Stimulated activated CD8-positive, alpha-beta memory T cell treated with anti-CD3 and anti-CD28 coated beads, Interleukin-15, amount 100 ng/mL, for 48 hours (primary cell): ENCODE measurements at places on chromosomes 3 and 15.
A peak's percentile ranks its signal among the peaks of the same experiment; 100 is the strongest.

DNA sequence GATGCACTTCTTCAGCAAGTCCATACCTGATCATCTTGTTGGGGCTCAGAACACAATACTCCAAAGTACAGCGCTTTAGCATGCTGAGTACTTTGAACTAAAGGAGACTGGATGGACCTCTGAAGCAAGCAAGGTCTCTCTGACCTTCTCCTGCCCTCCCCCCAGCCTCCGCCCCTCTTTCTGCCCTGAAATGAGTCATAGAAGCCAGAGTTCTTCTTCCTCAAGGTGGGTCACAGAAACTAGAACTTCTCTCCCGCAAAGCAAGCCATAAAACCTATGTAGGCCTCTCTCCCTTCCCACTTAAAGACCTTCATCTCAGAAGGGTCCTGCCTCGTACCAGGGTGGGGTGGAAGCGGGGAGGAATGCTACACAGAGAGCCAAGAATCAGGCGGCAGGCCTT, 230.5 kb upstream of the PROK2 start:
- no peak for DNase-seq

DNA sequence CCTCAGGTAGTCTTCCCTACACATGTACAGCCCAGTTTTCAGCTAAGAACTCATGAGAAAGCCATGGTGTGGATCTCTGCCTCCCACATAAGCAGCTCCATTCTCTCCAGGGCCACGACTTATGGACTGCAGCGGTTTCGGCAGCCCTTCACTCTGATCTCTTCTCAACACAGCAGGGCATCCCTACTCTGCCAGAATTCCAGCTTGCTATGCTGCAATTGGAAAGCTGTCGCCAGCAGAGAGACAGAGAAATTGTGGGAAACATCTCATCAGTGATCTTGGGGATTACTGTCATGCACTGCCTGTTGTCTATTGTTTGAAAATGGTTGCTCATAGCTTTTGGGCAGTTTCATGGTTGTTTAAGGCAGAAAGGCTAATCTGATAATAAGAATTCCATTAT, 11.9 kb upstream of the BLM start:
- no peak for DNase-seq

GRCh38 chr3:172397716-172398405, 50.4 kb downstream of the GHSR start:
- no peak for DNase-seq

DNA sequence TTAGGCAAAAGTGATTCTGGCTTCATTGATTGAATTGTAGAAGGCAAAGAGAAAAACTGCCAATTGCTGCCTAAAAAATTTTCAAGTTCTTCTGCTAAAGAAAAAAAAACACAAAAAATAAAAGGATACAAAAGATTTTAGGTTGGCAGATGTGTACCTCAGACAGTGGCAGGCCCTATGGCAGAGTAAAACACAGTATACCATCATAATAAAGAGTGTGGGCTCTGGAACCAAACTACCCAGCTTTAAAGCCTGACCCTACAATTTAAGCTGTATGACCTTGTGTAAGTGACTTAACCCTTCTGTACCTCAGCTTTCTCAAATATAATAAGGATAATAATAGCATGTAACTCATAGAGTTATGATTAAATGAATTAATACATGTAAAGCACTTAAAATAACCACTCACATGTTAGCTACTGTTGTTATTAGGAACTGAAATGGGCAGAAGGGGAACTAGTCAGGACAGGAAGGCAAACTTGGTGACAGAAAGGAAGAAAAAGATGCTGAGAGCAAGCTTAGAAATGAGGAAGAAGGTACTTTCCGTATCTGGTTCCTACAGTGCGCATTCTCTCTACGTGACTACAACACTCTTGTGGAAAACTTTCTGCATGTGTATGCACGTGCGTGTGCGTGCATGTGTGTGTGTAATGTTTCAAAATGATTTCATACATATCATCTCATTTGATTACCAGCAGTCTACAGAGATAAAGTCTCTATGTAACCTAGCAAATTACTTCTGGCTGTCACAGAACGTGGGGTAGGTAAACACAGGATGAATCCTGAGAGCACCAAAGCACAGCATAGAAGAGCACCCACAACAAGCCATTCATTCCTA, 13.6 kb upstream of the GATM start:
- no peak for DNase-seq

- DNase-seq, result no peak
Observed at GRCh38 chr3:138456961-138457862, 22.8 kb downstream of the ESYT3 start.

DNA sequence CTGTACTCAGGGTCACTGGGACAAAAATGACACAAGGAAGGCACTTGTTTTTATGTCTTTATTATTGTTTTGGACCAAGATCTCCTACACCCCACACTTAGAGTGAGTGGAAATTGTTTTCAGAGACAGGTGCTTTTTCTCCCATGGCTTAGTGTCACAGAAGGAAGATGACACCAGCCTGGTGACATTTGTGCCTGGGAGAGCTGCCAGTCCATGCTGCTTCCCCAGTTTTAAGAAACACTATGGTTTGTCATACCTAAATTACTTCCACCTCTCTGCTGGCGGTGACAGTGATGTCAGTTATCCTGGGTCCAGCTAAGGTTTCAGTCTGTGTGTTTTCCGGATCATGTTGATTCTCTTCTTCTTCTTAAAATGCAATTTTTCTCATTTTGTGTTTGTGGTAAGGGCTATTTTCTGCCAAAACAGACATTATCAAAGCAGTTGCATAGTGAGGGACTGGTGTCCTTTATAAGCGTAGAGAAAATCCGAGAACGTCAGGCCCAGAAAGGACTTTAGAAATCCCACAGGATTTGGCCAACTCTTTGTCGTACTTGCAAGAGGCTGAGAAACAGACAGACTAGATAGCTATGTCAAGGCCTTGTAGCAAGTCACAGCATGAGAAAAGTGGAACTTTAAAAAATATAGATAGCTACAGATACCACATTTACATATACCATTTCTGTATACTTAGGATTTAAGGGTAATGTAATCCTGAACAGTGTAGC, 149.5 kb downstream of the TP63 start:
- no peak for DNase-seq

DNA sequence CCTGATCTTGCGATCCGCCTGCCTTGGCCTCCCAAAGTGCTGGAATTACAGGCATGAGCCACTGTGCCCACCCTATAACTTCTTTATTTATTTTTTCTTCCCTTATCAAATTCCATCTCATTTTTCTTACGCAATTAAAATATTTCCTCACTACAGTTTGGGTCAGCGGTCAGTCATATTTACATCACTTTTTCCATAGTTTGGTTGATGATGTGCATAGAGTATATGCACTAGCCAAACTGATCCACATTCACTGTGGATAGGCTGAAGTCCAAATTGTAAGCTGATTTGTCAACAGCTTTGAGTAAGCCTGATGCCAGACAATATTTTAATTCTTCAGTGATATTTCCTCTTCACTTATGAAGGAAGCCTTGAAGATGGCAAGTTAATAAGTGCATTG, 256.3 kb downstream of the TIGIT start:
- no peak for DNase-seq

GRCh38 chr3:183178833-183179549, 16.5 kb upstream of the LAMP3 start:
- peak; percentile 35 for DNase-seq

DNA sequence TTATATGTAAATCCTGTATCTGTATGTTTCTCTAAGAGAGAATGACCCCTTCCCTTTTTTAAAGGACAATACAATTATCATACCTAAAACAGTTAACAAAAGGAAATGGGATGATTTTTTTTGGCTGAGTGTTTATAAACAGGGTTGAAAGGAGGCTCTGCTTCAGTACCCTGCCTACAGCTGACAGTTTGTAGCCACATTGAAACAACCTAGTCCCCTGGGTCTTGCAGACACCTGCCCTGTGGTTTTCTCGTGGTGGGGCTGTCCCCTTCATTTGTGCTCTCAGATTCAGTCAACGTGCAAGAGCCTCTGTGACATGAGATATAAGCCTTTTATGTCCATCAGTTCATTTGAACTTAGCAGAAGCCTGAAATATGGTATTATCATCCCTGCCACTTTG, 2.3 kb upstream of the HMCES start:
- DNase-seq, result no peak

GRCh38 chr3:129974833-129975704, 549 bp downstream of the TRH start:
- no peak for DNase-seq

DNA sequence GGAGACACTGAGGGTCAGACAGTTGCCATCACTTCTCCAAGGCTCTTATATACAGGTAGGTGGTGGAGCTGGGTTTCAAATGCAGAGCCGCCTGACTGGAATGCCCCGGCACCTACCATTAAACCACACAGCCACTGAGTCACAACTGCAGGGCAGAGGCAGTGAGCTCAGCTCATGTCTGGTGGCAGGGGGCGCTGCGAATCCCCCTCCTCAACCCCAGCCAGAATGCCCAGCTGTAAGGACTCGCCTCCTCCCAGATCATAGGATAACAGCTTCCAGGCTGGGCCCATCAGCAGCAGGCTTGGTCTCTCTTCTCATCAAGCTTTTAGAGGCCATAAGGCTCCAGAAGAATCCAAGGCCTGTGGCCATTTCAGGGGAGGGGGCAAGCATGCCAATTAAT, 26.4 kb downstream of the ADCY5 start:
- no peak for DNase-seq

- no peak for DNase-seq
Observed at GRCh38 chr3:184426691-184427141, 46.9 kb downstream of the CHRD start.

DNA sequence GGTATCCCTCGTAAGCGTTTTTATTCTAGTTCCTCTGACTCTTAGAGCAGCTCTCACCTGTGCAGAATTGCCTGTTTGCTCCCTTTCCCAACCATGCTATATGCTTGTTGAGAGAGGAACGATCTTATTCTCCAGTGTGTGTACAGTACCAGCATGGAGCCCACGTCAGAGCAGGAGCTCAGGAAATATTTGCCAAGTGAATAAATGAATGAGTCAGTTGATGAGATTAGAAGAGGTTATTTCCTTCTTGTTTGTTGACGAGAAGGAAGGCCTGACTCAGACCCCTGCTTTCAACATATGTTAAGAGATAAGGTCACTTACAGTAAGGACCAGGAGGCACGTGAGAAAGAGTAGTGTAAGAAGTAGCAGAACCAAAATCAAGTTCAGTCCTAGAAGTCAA, 106.3 kb upstream of the ABHD17C start:
- DNase-seq, result no peak

- no peak for DNase-seq
Observed at GRCh38 chr3:30644615-30645014, 38.2 kb downstream of the TGFBR2 start.

- no peak for DNase-seq
Observed at GRCh38 chr15:51982770-51983103, 11.2 kb upstream of the LEO1 start.

DNA sequence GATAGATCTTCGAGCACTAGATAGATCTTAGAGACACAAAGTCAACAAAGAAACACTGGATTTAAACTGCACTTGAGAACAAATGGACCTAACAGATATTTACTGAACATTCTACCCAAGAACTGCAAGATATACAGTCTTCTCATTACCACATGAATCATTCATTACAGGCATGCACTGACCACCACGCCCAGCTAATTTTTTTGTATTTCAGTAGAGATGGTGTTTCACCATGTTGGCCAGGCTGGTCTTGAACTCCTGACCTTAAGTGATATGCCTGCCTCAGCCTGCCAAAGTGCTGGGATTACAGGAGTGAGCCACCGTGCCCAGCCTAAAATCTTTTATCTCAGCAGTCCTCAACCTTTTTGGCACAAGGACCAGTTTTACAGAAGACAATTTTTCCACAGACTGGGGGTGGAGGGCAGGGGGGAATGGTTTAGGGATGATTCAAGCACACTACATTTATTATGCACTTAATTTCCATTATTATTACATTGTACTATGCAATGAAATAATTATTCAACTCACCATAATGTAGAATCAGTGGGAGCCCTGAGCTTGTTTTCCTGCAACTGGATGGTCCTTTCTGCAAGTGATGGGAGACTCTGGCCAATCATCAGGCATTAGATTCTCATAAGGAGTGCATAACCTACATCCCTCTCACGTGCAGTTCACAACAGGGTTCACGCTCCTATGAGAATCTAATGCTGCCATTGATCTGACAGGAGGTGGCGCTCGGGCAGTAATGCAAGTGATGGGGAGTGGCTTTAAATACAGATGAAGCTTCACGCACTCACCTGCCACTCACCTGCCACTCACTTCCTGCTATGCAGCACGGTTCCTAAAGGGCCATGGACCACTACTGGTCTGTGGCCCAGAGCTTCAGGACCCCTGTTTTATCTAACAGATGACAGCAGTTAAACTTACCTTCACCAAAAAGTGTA, 21.7 kb downstream of the CSNK1G1 start:
- DNase-seq, result no peak

DNA sequence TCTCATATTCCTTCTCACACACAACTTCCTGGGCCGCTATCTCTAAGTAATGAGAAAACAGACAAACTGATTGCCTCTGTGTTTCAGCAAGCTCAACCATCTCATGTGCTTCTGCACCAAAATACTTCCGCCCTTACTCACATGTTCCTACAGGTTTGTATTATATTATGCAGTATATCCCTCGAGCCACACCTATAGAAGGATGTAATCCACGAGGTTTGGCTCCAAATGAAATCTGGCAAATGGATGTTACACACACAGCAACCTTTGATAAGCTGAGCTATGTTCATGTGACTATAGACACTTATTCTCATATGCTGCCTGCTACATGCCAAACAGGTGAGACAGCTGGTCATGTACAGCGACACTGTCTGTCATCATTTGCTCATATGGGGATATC, 22.6 kb downstream of the CCRL2 start:
- no peak for DNase-seq

DNA sequence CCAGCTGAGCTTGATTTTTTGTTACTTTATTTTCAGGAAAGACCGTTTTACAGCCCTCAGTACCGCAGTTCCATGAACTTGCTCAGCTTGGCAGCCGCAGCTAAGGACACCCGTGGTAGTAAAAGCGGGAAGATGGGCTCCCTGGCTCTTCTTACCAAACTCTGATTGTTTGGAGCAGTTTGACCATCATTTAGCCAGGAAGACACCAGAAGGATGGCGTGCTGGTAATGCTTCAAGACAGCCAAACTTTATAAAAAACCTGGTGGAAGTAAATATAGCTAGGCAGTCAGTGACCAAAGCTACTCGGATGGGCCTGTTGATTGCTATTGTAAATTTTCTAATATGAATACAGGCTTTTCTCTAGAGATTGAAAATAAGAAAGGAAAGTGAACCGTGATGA, 28.9 kb downstream of the POLR2M start:
- DNase-seq, result no peak

DNA sequence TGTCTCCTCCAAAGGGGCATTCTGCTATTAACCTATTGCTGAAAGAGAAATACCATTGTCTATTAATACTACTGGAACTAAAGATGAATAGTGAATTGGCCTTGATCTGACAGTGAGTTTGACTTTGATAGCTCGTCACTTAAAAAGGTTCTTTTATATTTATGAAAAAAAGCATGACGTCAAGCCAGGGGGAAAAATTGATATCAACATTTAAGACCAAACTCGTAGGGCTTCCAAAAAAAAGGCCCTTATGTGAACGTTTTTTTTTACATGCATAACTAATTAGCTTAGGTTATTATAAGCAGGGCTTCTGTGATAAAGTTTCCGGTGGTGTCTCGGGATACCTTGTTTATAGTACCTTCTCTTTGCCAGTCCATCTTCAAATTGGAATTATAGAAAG, 63.3 kb upstream of the SAMMSON start:
- DNase-seq, result no peak

- DNase-seq, result no peak
Observed at GRCh38 chr3:173191611-173192010, 50.6 kb upstream of the SPATA16 start.

- no peak for DNase-seq
Observed at GRCh38 chr15:51223771-51224229, 114.6 kb downstream of the CYP19A1 start.

- DNase-seq, result no peak
Observed at GRCh38 chr15:90240856-90241255, 6.8 kb downstream of the GDPGP1 start.
